ENCODE measurements at places on chromosomes 16 and 17. TPM values are rescaled to one million over a fixed set of nuclear protein-coding genes. Genes with fewer than 3 reads are reported as not detected.

DNA sequence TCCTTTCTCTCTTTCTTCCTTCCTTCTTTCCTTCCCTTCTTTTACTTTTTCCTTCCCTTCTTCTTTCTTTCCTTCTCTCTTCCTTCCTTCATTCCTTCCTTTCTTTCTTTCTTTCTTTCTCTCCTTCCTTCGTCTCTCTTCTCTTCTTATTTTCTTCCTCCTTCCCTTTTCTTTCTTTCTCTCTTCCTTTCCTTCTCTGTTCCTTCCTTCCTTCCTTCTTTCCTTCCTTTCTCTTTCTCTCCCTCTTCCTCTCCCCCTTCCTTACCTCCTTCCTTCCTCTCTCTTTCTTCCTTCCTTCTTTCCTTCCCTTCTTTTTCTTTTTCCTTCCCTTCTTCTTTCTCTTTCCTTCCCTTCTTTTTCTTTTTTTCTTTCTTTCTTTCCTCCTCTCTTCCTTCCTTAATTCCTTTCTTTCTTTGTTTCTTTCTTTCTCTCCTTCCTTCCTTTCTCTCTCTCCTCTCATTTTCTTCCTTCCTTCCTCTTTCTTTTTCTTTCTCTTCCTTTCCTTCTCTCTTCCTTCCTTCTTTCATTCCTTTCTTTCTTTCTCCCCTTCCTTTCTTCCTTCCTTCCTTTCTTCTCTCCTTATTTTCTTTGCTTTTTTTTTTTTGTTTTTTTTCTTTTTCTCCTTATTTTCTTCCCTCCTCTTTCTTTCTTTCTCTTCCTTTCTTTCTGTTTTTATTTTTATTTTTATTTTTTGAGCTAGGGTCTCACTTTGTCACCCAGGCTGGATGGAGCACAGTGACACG is 22.8 kb downstream of the GPR142 start:
- DNase-seq: no peak

Gene TMEM106A
- 7.8 TPM for total RNA-seq

Gene ASB16
- 3.3 TPM for total RNA-seq

Gene HASPIN
- 4.3 TPM for total RNA-seq

DNA sequence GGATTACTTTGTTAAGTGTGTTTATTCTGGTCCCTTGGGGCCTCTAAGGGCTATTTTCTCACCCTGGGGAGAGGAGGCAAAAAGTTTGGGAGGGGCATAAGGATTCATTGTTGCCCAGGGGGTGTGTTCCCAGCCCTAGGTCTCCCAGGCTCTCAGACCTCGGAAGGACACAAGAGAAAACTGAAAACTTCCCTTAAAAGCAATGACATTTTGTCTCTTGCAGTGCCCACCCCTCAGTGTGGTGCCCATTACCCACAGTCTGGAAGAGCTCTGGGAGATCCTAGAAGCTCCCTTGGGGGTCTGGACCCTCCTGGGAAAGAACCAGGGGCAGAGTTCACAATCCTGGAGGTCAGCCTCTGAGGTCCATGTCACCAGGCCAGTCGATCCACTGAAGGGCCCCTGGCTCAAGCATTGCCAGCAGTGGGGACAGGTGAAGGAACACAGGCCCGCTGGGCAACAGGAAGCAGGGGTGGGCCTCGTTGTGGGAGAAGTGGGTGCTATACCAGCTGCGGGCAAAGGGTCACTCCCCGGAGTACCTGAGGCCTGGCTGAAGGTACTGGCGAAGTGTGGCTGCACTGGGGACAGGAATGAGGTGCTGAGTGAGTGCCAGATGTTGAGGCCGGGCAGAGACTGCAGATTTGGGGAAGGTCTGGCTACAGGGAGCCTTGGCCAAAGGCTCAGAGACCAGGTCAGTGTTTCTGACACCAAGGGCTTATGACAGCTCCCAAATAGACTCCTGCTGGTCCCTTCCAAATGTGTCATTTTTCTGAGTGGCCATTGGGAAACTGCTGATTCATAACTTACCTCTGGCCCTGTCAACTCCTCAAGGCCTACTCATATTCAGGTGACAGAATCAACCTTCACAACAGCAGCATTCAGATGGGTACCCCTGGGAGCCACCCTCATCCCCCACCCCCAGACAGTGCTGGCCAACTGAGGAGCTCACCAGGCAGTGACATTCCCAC is 4.6 kb upstream of the ZNF747 start:
- DNase-seq: no peak

- peak; percentile 60 for DNase-seq
Observed at GRCh38 chr17:16470265-16470664, 21.7 kb downstream of the LRRC75A start.

DNA sequence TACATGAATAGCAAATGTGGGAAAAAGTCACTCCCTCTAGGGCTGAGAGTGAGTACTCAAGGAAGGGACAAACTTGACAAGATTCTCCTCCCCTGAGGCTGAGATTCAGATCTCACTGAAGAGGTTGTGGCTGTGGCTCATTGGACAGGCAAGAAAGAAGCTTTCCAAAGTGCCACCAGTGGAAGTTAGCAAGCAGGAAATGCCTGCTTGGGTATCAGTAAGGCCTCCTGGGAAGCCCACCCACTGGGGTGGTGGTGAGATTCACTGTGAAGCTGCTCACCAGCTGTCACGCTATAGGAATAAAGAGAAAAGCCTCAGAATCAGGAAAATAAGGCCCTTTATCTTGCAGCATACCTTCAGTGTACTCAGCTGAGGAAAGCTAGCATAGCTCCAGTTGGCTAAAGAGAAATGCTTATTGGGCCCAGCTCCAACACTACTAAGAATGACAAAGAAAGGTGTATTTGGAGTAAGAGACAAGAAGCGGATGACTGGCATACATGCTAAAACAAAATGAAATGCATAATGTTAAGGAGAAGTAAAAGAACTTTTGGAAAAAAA is 274.4 kb upstream of the TOM1L1 start:
- DNase-seq: no peak

GRCh38 chr17:82281502-82282238 is 8.2 kb upstream of the CSNK1D start:
- DNase-seq: no peak

GRCh38 chr17:3008336-3009288 is 54.8 kb downstream of the OR1D5 start:
- no peak for DNase-seq

DNA sequence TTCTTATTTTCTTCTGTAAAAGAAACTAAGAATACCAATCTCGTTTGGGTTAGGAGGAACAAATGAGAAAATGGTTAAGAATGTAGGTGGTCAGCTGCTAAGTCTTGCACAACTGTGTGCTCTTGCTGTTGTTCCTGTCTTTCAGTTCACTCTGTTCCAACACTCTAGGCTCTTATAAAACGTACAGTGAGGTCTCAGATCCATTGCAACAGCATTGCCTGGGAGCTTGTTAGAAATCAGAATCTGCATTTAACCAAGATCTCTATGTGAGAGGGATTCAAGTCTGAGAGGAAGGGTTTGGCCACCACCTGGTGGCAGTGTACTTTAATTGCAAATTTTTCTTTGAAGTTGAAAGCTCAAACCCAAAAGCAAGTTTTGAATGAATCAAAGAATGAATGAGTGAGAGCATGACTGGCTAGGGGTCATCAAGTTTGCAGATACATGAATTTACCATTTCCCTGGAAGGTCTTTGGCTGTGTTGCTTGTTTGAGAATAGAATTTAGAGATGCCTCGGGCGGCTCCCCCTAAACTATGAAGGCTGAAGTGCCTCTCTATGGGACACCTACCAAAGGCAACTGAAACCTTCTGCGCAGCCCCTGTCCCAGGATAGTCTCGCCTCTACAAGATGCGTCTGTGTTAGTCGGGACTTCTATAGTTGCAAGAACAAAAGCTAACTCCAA is 2.5 kb downstream of the ALOX15B start:
- peak; percentile 43 for DNase-seq

DNA sequence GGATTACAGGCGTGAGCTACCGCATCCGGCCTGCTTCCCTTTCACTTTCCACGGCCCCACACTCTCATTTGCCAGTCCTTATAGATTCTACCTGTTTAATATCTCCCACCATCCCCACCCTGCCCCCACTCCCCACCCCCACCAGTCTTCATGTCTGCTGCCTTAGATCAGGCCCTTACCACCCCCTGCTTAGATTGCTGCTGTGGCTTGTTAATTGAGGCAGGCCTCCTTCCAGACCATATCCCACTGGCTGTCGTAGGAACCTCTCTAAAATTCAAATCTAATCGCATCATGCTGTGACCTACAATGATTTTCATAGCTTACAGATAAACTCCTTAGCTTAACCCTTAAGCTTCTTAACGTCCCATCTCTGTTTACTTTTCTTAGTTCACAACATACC is 4.9 kb downstream of the IQCK start:
- no peak for DNase-seq

DNA sequence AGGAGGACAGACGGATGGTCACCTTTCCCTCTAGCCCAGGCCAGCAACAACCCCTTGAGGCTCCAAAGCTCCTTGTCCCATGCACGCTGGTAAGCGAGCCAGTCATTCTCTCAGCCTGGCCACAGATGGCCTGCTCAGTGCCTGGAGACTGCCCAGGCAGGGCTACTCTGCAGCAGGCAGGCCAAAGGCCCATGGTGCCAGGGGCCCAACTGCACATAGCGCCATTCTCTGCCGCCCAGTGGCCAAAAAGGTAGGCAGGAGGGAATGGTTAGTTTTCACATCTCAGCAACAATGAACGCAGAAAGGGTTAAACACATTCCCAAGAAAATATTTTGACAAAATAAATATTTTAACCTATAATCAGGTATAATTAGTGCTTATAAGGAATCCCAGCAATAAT is 7.7 kb upstream of the SREBF1 start:
- no peak for DNase-seq

DNA sequence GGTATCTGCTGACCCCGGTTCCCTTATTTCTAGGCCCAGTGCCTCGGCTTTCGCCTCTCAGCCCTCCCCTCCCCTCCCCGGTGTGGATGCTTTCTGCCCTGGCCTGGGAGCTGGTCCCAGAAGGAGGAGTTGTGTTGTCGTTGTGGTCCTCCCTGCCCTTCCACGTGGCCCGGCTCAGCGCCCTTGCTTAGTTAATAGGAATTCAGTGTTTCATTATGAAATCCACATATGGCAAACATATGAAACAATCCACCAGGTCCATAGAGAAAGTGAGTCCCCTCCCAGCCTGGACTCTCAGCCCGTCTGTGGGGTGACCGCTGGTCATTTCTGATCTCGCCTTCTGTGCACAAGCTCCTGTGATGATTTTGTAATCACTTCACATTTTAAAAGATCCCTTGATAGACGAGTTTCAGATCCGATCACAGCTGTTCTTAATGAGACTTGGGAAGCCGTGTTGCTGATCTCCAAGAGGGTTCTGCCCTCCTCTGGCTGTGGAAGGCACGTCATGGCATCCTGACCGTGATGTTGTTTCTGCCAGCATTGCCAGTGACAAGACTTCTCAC is 112.1 kb downstream of the BANP start:
- peak; percentile 89 for DNase-seq

Gene LPO
- not detected for total RNA-seq

Gene PPP1R1B
- total RNA-seq: 1.7 TPM

DNA sequence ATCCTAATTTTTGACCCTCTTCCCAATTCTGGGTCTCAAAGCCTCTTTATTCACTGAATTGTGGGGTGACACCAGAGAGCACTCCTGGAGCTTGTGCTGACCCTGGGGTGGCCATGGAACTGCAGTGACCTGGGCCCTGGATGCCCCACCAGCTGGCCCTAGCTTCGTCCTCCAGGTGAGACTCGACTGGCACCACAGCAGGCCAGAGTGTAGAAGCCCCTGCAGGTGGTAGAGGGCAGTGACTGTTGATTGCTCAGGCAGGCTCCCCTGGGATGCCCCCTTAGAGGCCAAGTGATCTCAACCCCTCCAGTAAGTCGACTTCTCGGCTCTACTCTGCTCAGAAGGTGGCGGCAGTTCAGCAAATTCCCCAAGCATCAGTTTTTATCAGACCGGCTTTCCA is 6.4 kb downstream of the FA2H start:
- DNase-seq: peak; percentile 34

- no peak for DNase-seq
Observed at GRCh38 chr16:66441586-66442375, 14.7 kb downstream of the BEAN1 start.

- DNase-seq: no peak
Observed at GRCh38 chr16:2481676-2482075, 6.7 kb downstream of the TBC1D24 start.

GRCh38 chr17:32828822-32829221 is 48.1 kb downstream of the MYO1D start:
- DNase-seq: no peak

Gene KRTAP4-5
- not detected for total RNA-seq

GRCh38 chr17:38879878-38880665 is 10.2 kb downstream of the LASP1 start:
- DNase-seq: peak; percentile 94

- peak; percentile 88 for DNase-seq
Observed at GRCh38 chr16:85309656-85310587, 197.7 kb upstream of the CIBAR2 start.

DNA sequence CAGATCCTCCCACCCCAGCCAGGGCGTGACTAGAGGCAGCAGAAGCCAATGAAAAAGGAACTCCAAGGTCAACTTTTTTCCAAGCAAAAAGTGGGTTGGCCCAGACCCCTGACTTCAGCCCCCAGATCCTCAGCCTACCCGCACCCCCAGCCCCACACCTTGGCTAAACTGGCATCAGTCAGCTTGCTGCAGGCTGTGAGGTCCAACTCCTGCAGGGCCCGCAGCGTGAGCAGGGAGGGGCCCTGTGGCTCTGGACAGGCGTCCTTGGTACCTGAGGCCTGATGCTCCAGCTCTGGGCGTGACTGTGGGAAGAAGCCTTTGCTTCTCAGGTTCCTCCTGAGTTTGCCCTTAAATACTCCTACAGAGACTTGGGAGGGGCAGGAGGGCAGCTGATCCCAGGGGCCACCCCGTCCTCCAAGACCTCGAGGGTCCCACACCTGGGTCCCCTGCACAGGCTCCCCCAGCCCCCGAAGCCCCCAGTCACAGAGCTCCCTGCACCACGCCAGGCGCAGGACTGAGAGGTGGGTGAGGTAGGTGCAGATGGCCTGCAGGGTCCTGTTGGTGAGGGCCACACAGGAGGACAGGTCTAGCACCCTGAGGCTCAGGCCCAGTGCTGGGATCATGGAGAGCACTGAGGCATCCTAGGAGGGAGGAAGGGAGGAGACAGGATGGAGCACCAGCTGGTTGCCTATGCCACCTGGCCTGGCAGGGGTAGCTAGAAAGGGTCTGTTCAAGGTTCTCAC is 9.4 kb downstream of the ELMO3 start:
- no peak for DNase-seq

GRCh38 chr17:15462976-15463772 is 4.2 kb downstream of the CDRT4 start:
- peak; percentile 85 for DNase-seq

- DNase-seq: no peak
Observed at GRCh38 chr16:2177101-2177500, 19.3 kb downstream of the CASKIN1 start.

- no peak for DNase-seq
Observed at GRCh38 chr17:77480509-77481215, 339.9 kb downstream of the SEC14L1 start.

Gene TNFRSF17
- total RNA-seq: not detected

- no peak for DNase-seq
Observed at GRCh38 chr16:31094088-31094423, 541 bp downstream of the VKORC1 start.

GRCh38 chr17:900336-900934 is 79.1 kb downstream of the NXN start:
- peak; percentile 86 for DNase-seq

Gene KRTAP2-1
- not detected for total RNA-seq

- no peak for DNase-seq
Observed at GRCh38 chr17:72274614-72275013, 153.8 kb downstream of the SOX9 start.

- DNase-seq: no peak
Observed at GRCh38 chr16:10370096-10370726, 15.7 kb upstream of the ATF7IP2 start.
